ENCODE measurements at places on chromosomes 4 and X.

DNA sequence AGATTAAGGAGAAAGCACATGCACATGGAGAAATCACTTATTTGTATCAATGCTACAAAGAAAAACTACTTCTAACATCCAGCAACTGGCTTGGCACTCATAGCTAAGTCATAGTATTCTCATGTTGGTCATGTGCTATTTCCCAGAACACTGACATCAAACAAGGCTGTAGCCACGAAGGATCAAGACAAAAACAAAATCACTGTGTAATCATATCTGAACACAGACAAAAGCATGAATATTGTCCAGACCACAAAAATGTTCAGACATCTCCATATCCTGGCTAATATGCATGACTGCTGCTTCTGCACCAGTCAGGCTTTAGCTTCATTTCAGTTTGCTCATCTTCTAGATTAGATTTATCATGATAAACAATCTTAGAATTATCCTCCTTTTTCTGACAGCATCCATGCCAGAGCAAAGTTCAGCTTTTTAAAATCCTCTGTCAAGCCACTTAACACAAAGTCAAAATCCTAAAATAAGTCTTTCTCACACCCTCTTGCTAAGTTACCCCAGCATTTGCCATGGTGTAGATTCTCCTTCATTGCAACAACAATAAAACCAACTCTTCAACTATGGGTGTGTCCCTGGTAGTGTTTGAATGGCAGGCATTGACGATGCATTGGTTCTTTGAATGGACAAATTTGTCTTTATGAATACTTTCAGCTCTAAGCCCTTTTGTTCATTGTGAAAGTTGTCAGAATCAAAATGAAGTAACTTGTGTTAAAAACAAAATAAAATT, 39.1 kb upstream of the NPFFR2 start:
- H3K4me1 ChIP-seq = no peaks in the 10 kb centered on the region
- H3K36me3 ChIP-seq = no peaks in the 10 kb centered on the region
- no peak for DNase-seq
- H3K4me3 ChIP-seq = no peak overlapping the region
- H3K27me3 ChIP-seq = no peaks in the 10 kb centered on the region
- H3K27ac ChIP-seq = no peak overlapping the region

- no peaks in the 10 kb centered on the region for H3K27me3 ChIP-seq
- no peak for DNase-seq
- H3K4me3 ChIP-seq = no peak overlapping the region
- no peaks in the 10 kb centered on the region for H3K36me3 ChIP-seq
Measured at GRCh38 chr4:85708468-85708867, 233.5 kb downstream of the ARHGAP24 start.

GRCh38 chrX:96407072-96407471, 277.6 kb upstream of the DIAPH2 start:
- no peaks in the 10 kb centered on the region for H3K36me3 ChIP-seq
- DNase-seq = peak; percentile 30
- H3K27ac ChIP-seq = peak overlapping the region; percentile 54
- peaks cover 11% of the 10 kb centered on the region for H3K4me1 ChIP-seq

GRCh38 chrX:255923-256331, 25.3 kb upstream of the PLCXD1 start:
- peaks cover 6% of the 10 kb centered on the region for H3K4me1 ChIP-seq
- H3K27me3 ChIP-seq = no peaks in the 10 kb centered on the region
- DNase-seq = no peak
- no peak overlapping the region for H3K4me3 ChIP-seq
- H3K36me3 ChIP-seq = no peaks in the 10 kb centered on the region

- H3K27ac ChIP-seq = no peak overlapping the region
- DNase-seq = no peak
- no peaks in the 10 kb centered on the region for H3K27me3 ChIP-seq
- no peaks in the 10 kb centered on the region for H3K36me3 ChIP-seq
Measured at GRCh38 chr4:82551734-82552133, 10.1 kb downstream of the TMEM150C start.

- no peaks in the 10 kb centered on the region for H3K4me1 ChIP-seq
- no peak overlapping the region for H3K27ac ChIP-seq
- DNase-seq = no peak
Measured at GRCh38 chr4:3401436-3402171, 40.2 kb upstream of the HGFAC start.

GRCh38 chr4:2354118-2354517, 64.3 kb downstream of the ZFYVE28 start:
- no peak overlapping the region for H3K27ac ChIP-seq
- no peaks in the 10 kb centered on the region for H3K27me3 ChIP-seq
- H3K36me3 ChIP-seq = no peaks in the 10 kb centered on the region
- H3K4me1 ChIP-seq = no peaks in the 10 kb centered on the region

- H3K36me3 ChIP-seq = no peaks in the 10 kb centered on the region
- H3K27me3 ChIP-seq = no peaks in the 10 kb centered on the region
- H3K27ac ChIP-seq = peak overlapping the region; percentile 62
Measured at GRCh38 chr4:7237873-7238272, 45.5 kb downstream of the SORCS2 start.

DNA sequence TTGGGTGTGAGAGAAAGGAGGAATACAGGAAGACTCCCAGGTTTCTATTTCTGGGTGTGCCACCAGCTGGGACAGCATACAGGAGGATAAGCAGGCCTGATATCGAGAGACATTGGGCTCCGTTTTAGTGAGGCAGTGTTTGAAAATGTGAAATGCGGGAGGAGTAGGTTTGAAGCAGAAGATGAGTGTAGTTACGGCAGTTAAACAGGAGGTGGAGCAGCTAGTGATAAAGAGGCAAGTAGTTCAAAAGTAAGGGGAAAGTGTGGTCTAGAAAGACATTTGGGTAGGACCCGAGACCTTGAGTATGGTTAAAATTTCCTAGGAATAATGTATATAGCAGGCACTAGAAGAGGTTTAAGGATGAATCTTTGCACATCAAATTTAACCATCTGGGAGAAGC, 42.4 kb downstream of the DCUN1D4 start:
- no peaks in the 10 kb centered on the region for H3K27me3 ChIP-seq
- no peak overlapping the region for H3K4me3 ChIP-seq
- no peaks in the 10 kb centered on the region for H3K4me1 ChIP-seq
- H3K36me3 ChIP-seq = no peaks in the 10 kb centered on the region
- no peak overlapping the region for H3K27ac ChIP-seq

- H3K36me3 ChIP-seq = no peaks in the 10 kb centered on the region
- peaks cover 99% of the 10 kb centered on the region for H3K27me3 ChIP-seq
- H3K27ac ChIP-seq = no peak overlapping the region
- no peak for DNase-seq
- H3K4me3 ChIP-seq = no peak overlapping the region
- H3K4me1 ChIP-seq = no peaks in the 10 kb centered on the region
Measured at GRCh38 chr4:41750626-41751448, 2.3 kb upstream of the PHOX2B start.

GRCh38 chr4:24991015-24991414, 39.7 kb downstream of the LGI2 start:
- H3K27me3 ChIP-seq = no peaks in the 10 kb centered on the region
- no peak overlapping the region for H3K27ac ChIP-seq

- DNase-seq = no peak
- no peak overlapping the region for H3K27ac ChIP-seq
- no peaks in the 10 kb centered on the region for H3K27me3 ChIP-seq
- no peaks in the 10 kb centered on the region for H3K36me3 ChIP-seq
- no peaks in the 10 kb centered on the region for H3K4me1 ChIP-seq
- no peak overlapping the region for H3K4me3 ChIP-seq
Measured at GRCh38 chr4:83238393-83239248, 46.0 kb downstream of the COQ2 start.

DNA sequence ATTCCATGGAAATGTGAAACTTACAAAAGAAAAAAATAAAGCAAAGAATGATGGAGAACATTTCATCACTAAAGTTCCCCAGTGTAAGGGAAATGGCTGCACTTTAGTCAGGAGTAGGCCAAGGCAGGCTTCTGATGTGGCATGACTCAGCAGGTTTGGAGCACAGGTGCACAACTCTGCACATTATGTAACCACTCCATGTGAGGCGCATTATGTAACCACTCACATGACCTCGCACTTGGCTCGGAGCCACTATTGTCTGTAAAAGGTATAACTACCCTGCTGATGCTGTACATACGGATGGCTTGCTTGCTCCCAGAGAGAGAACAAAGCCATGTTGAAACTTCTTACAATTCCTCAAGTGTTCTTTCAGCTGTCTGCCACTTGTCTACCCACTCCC, 727.6 kb downstream of the TRAM1L1 start:
- H3K4me3 ChIP-seq = no peak overlapping the region
- H3K27me3 ChIP-seq = no peaks in the 10 kb centered on the region
- H3K27ac ChIP-seq = no peak overlapping the region
- H3K4me1 ChIP-seq = no peaks in the 10 kb centered on the region
- DNase-seq = peak; percentile 65

DNA sequence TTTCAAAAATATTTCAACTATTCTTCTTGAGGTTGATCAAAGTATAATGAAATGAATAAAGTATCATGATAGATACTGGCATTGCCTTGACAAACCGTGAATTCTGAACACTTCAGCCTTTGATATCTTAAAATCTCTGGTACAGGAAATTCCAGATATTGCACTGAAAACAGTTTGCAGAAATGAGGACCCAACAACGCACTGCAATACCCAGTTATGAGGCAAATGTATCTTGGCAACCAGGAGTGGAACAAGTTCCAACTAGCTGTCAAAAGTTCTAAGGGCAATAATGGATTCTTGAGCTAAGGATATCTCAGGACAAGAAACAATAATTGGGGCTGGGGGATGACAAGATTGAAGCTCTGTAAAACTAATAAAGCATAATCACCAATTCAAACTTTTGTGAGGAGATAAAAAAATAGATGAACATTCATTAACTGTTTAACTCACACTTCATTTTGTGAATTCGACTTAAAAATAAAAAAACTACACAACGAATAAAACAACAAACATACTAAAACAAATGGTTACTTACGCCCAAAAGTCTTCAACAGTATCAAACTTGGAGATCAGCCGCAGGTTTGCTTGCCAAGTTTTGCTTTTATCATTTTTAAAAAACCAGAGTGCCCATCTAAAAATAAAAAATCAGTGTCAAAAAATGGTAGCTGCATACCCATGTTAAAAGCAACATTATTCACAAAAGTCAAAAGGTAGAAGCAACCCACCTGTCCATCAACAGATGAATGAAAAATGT, 38.1 kb downstream of the EIF4E start:
- no peak overlapping the region for H3K4me3 ChIP-seq
- H3K27ac ChIP-seq = no peak overlapping the region
- no peaks in the 10 kb centered on the region for H3K4me1 ChIP-seq
- no peak for DNase-seq

DNA sequence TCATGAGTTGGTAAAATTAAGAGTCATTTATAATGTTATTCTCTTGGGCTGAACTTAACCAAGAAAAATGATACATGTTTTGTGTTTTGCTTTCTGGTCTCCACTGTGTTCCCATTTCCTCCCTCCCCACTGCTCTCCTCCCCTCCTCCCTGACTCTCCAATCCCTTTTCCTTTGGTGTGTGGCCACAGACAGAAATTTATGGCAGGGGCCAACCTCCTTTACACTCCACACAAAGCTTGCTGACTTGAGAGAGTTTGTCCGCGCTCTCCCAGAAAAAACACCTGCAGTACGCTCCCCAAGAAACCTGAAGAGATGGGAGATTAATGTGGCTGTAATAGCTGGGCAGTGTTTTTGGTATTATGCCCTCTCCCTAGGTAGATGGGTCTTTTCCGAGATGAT, 88.9 kb downstream of the ALPK1 start:
- no peak overlapping the region for H3K27ac ChIP-seq
- H3K27me3 ChIP-seq = no peaks in the 10 kb centered on the region
- no peak for DNase-seq
- no peaks in the 10 kb centered on the region for H3K36me3 ChIP-seq

GRCh38 chr4:105050896-105051295, 95.8 kb upstream of the TET2 start:
- H3K4me1 ChIP-seq = no peaks in the 10 kb centered on the region
- H3K27ac ChIP-seq = no peak overlapping the region
- no peak overlapping the region for H3K4me3 ChIP-seq
- no peak for DNase-seq
- no peaks in the 10 kb centered on the region for H3K36me3 ChIP-seq

DNA sequence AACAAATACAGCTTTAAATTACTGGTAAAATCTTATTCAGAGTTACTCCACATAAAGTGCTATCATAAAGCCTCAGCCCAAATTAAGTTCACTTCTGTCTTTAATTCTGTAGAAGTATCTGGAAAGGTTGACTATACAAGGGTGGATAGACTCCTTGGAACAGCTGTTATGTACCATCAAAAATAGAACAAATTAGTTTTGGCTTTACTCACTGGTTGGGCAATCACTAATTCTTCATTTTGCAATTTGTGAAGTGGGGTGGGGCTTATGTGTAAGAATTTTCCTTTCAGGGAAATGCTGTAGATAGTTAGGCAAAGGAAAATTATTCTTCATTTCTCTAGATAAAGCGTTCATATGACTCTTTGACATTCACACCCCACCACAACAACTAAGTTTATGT, 7.8 kb downstream of the DIAPH2 start:
- no peak for DNase-seq
- no peak overlapping the region for H3K27ac ChIP-seq
- no peaks in the 10 kb centered on the region for H3K27me3 ChIP-seq
- H3K36me3 ChIP-seq = no peaks in the 10 kb centered on the region

DNA sequence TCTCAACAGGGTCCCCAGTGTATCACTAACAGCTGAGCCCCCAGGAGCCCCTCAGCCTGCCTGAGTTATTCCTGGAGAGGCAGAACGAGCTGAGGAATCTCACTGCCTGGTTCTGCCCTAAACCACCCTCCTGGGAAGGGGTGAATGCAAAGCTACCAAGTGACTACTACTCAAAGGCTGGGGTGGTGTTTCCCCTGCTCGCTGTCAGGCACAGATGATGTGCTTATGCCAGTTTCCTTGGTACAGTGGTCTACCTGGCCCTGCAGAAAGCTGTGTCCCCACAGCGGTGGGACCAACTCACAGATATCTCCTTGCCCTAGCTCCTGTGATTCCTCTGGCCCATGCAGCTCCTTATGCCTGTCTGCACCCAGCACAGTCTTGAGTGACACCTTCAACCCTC, 35.4 kb upstream of the ASMTL start:
- H3K27me3 ChIP-seq = no peaks in the 10 kb centered on the region
- H3K4me3 ChIP-seq = no peak overlapping the region
- no peaks in the 10 kb centered on the region for H3K36me3 ChIP-seq
- no peak overlapping the region for H3K27ac ChIP-seq
- DNase-seq = no peak

DNA sequence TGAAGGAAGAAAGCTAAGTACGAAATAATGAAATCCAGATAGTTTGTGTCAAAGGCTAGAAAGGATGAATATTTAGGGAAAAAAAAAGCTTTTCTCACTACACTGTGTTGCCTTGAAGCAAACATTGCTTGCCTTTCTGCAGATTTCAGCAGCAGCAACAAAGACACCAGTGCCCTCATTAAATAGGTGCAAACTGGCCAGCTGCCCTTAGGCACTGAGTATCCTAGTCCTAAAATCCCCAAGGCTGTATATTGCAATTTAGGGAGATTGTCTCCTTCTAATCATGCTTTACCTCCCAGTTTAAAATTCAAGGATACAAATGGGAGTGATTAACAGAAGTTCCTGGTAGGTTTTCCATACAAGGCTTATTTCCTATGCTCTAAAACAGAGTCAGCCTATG, 8.6 kb upstream of the FAT4 start:
- no peak for DNase-seq
- no peak overlapping the region for H3K4me3 ChIP-seq
- H3K4me1 ChIP-seq = no peaks in the 10 kb centered on the region
- no peak overlapping the region for H3K27ac ChIP-seq
- no peaks in the 10 kb centered on the region for H3K36me3 ChIP-seq

GRCh38 chr4:15182600-15183220, 180.4 kb downstream of the CPEB2 start:
- H3K4me1 ChIP-seq = no peaks in the 10 kb centered on the region
- DNase-seq = no peak
- no peak overlapping the region for H3K27ac ChIP-seq
